Uterus (tissue), 4 donors: ENCODE measurements at places on chromosomes 5 and 9. TPM values are rescaled to one million over a fixed set of nuclear protein-coding genes. Genes with fewer than 3 reads are reported as not detected.

ENTPD8 gene
- total RNA-seq = 0.21 TPM

CDC23 gene
- total RNA-seq = 19.9 TPM

GRIN3A gene
- total RNA-seq = not detected

TIGD6 gene
- total RNA-seq = 1.5 TPM

KLHL3 gene
- 7.4 TPM for total RNA-seq

IRX1 gene
- total RNA-seq = not detected

FOXD4 gene
- not detected for total RNA-seq

OCLN gene
- 29.5 TPM for total RNA-seq

DNA sequence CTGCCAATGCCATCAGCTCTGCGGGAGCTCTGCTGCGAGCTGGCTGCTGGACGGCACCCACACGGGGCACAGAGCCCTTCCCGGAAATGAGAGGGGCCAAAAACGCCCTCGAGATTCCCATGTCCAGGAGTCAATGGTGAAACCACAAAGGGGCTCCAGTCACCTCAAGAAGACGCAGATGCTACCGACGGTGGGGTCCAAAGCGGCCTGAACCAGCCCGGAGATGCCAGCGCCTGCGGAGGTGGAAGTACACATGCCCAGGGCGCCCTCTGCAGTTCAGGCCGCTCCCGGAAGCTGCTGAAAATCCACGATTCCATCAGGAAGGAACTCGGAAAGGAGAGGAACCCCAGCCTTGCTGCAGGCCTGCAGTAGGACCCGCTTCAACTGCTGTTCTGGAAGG lies 82.4 kb upstream of the SELENOP start:
- DNase-seq = no peak

- DNase-seq = no peak
These were observed 237.8 kb downstream of the PAPPA start for GRCh38 chr9:116391306-116391900.

- no peak for DNase-seq
These were observed 386.9 kb upstream of the TLE4 start for GRCh38 chr9:79184831-79185230.

DNA sequence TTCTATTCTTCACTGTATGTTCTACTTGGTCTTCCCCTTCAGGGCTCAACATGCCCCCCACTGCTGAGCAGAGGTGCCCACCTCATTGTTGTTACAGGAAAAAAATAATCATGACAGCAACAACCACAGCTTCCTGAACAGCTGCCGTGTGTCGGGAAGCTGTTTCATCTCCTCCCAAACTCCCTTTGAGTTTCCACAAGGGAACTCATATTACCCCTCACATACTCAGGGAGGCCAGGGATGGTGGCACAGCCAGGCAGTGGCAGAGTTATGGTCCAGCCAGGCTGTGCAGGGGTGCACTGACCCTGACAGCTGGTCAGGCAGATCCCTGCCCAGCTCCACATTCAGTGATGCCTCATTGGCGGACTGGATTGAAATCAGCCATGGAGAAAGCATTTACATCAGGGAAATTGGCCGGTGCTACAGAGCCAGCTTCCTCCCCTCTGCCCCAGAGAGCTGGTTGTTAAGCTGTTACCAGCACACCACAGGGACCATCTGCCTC lies 37.3 kb downstream of the SARDH start:
- DNase-seq = no peak

DNA sequence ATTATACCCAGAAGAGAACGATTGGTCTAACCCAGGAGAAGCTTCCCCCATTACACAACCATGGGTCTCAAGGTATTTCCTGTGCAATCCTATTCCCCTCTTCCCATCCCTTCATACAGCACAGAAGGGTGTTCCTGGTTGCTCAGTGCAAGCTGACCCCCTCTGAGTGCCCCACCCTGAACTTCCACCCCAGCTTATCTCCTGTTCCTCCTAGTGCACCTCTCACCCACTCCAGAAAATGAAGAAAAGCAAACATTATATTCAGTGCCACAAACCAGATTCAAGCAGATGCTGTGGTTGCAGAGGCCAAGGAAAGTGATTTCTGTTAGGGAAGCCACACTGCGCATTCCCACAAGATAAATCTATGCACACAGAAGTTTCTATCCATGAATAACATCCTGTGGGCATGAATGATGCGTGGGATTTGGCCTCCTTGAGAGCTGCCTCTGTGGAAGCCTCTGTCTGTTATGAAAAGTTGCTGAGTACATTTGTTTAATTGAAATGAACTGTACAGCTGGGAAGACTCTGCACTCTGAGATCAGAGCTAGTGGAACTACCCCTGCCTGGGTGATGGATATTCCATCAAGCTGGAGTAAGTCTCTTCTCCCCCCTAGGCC lies 2.2 kb upstream of the OR2S2 start:
- DNase-seq = no peak

- DNase-seq = no peak
These were observed 170.9 kb downstream of the ICE1 start for GRCh38 chr5:5593391-5593790.

DNA sequence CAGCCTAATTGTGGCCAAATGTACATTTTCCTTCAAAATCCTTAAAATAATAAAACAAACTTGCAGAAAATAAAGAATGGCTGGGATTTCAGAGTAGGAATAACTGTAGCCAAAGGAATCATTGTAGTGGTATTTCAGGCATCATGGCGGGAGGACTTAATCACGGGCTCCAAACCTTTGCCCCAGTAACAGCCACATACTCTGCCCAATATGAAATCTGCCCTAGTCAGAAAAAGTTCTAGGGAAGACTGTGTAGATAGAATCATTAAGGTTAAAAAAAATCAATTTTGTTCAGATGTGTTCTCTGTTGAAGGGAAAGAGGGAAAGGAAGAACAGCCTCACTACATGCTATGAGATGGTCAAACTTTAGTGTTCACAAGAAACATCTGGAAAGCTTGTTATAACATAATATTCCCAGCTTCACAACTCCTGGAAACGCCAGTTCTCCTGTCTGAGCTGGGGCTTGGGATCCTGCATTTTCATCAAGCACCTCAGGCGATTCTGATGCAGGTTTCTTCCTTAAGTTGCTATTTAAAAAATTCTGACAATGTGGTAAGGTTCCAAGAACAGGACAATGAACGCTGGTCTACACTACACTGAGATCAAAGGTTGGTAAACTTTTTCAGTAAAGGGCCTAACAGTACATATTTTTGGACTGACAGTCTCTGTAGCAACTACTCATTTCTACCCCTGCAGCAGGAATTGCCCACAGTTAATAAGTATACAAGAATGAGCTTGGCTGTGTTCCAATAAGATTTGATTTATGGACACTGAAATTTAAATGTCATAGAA lies 87.9 kb downstream of the CEMIP2 start:
- DNase-seq = no peak

DNA sequence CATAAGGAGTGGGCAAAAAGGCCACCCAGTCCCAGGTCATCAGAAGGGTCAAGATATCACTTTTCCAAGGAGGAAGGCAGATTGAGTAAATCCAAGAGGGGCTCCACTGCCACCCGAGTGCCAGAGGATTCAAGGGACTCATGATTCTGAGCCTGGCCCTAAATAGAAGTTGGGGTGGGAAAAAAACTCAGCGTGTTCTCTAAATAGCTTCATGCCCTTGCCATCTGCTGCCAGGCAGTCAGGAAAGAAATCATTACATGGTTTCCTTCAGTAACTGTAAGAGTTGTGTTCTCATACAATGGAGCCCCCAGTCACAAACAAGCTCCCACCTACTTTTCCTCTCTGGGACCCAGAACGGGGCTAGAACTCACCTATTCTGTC lies 37.2 kb downstream of the SAR1B start:
- no peak for DNase-seq

DNA sequence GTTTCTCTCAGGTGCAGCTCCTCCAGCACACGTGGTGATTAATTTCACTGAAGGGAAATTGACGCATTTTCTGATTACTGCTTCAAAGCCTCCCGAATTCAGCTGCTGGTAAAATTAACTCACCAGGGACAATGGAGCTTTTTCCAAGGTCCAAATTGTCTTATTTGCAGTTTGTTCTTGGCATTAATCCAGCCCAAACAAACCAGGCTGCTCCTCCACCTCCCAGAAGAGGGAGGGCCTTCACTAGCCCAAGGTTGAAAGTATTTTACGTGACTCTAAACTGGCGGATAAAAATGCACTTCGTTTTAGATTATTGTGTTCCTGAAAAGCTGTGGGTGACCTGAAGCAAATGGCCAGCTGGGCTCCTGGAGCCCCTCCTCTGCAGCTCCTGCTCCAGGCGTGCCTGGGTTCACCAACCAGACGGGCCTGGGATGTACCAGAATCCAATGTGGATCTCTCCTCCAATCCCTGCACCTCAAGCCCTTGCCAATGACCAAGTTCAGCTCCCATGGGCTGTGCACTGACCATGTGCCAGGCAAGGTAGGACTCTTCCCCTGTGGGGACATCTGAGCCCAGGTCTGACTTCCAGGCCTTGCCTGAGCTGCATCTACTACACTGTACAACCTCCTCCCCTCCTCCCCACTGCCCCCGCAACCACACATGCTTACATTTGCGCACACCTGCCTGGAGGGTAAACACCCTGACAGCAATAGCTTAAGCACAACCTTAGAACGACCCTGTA lies 193.4 kb downstream of the CDK5RAP2 start:
- DNase-seq = no peak

GRCh38 chr9:78311886-78312524 lies 15.1 kb downstream of the PSAT1 start:
- no peak for DNase-seq

GRCh38 chr5:82992646-82993045 lies 84.5 kb downstream of the TMEM167A start:
- DNase-seq = no peak

DNA sequence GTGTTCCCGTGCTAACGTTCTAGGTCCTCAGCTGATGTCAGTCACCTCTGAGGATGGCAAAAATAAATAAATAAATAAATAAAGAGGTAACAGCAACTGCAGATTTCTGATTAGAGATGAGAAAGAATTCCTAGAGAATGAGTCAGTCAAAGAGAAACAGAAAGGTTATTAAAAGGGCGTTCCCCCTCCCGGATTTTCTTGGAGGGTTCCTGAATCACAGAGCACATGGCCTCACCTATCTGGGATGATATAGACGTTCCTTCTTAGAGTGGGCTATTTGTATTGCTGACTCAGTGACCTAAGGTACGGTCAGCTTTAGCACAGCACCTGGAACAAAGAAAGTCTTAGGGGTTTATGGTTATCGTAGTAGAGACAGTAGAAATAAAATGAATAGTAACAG lies 30.6 kb downstream of the HTR4 start:
- DNase-seq = no peak

GRCh38 chr9:13718539-13718938 lies 439.0 kb upstream of the MPDZ start:
- no peak for DNase-seq

- no peak for DNase-seq
These were observed 80.2 kb downstream of the PTPN3 start for GRCh38 chr9:109417585-109418544.

- DNase-seq = no peak
These were observed 54.7 kb upstream of the SIMC1 start for GRCh38 chr5:176183321-176184074.
